ENCODE measurements at places on chromosomes 13 and 19.

GRCh38 chr19:12544401-12544876, 6.8 kb downstream of the ZNF564 start:
- no peak for DNase-seq

GRCh38 chr13:90427322-90428272, 919.9 kb upstream of the MIR17HG start:
- DNase-seq: no peak

- DNase-seq: no peak
These were observed 34.0 kb downstream of the DPF1 start for GRCh38 chr19:38190061-38190460.

DNA sequence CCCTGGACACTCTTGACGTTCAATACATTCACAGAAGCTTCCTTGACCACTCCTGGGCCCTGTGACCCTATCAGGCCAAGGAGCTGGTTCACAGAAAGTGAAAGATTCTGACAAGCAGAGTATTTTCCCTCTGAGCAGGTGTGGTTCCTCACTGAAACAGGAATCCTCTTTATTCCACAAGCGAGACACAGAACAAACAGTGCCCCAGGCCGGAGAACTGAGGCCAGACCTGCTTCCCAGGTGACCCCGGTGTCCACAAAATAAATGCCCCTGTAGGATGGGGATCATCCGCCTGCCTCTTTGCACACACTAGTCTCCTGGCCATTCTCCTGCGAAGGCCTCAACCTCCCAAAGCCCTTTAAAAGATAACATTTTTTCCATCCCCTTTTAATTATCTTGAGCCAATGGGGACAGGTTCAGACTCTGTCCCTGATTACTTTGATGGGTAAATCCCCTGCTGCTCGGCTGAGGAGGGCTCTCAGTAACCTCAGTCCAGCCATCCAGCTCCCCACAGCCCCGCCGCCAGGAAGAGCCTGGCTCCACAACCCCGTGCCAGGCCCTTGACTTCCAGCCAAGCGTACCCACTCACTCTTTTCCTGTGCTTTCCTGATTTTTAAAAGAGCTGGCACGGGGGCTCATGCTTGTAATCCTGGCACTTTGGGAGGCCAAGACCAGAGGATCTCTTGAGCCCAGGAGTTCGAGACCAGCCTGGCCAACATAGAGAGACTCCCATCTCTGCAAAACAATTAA, 129.1 kb downstream of the FOXO1 start:
- DNase-seq: no peak

DNA sequence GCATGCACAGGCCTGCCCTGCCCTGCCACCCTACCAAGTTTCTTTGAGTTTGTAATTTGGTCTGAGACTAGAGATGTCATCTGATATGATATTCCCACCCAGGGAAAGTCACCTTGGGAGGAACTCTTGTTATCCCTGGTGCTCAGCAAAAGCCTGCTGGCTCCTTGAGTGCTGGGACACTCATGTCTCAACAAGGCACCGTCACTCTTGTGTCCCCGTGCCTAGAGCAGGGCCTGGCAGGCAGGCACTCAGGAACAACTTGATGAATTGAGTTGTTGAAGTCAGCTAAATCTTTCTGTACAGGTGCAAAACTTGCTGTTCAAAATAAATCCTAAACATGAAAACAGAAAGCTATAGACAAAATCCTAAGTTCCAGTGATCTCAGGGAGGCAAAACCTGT, 345.4 kb downstream of the KCNRG start:
- DNase-seq: no peak

- DNase-seq: no peak
These were observed 115.8 kb downstream of the CCNA1 start for GRCh38 chr13:36548129-36548528.

DNA sequence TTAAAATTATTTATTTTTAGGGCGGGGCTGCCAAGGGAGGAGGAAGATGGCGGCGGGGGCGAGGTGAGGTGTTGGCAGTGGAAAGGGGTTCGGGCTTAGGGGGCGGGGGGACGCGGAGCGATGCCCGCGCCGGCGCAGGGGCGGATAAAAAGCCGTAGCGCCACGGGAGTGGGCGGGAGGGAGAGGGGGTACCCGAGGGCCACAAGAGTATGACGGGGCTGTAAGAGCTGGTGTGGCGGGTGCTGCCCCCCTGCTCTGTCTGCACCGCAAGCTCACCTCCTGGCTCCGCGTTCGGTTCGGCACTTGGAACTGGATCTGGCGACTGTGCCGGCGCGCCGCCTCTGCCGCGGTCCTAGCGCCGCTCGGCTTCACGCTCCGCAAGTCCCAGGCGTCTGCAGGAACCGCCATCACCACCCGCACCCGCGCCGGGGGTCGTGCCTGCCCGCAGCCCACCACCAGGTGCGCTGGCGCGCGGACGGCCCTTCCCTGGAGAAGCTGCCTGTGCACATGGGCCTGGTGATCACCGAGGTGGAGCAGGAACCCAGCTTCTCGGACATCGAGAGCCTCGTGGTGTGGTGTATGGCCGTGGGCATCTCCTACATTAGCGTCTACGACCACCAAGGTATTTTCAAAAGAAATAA, 265.2 kb upstream of the SGCG start:
- peak; percentile 3 for DNase-seq

DNA sequence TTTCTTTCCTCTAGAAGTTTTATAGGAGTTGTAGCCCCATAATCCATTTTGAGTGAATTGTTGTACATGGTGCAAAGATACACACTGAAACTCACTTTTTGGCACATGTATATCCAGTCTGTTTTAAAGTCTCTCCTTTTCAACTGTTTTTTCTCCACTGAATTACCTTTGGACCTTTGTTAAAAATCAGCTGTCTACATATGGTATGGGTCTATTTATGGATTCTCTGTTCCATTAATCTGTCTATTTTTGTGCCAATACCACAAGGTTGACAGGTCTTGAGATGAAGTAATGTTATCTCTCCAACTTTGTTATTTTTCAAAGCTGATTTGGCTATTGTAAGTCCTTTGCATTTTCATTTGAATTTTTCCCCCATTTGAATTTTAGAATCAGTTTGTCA, 4.7 kb downstream of the HNRNPA1L2 start:
- no peak for DNase-seq

GRCh38 chr13:113046883-113047244, 58.7 kb upstream of the F7 start:
- no peak for DNase-seq

GRCh38 chr19:32392901-32393300, 12.7 kb upstream of the DPY19L3 start:
- DNase-seq: no peak

- no peak for DNase-seq
These were observed 23.2 kb upstream of the CPAMD8 start for GRCh38 chr19:17049711-17050280.

GRCh38 chr19:14107581-14108461, 9.7 kb downstream of the PRKACA start:
- DNase-seq: no peak

DNA sequence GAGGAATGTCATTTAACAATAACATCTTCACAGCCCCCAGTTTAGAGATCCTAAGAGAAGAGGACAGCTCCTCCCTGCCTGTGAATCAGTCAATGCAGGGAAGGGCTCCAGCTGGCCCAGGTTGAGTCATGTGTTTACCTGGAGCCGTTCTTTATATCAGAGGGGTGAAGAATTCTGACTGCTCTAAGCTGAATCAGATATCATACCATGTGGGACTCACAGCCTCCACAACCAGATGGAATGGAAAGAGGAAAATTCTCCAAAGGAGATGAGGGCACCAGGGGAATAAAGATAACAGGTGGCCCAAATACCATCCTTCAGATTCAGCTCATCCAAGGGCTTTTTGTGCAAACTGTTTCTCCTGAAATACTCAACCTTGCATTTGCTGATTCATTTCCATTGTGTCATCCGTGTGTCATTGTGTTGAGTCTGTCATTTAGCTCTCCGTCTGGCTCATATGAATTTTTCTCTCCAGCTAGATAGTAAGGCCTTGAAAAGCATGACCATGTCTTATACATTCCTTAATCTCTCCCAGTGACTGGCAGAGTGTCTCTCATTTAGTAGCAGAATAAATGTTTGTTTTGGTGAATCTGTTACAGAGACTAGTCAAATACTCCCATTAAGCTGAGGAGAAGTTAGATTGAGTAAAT, 217.9 kb downstream of the RFC3 start:
- DNase-seq: no peak

DNA sequence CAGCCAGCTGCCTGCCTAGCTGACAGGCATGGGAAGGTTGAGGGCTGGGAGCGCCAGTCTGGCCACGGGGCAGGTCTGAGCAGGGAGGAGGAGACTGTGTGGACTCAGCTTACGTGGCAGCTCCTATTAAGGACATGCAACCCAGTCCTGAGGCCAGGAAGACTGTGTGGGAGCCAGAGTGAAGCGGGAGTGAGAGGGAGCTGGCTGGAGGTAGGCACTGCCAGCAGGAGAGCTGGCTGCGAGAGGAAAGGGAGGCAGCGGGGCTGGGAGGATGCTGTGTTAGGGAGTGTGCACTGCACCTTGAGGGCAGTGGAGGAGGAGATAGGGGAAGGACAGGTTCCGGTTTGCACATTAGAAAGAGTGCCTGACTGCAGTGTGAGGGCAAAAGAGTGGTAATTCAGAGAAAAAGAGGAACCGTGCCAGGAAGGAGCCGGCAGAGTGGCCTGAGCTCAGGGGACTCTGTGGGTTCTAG, 99.2 kb downstream of the SLC7A1 start:
- no peak for DNase-seq

- DNase-seq: no peak
These were observed 58.3 kb downstream of the RGCC start for GRCh38 chr13:41515491-41516139.

- no peak for DNase-seq
These were observed 42.0 kb downstream of the SPTBN4 start for GRCh38 chr19:40508739-40509260.

- DNase-seq: no peak
These were observed 45.9 kb upstream of the C19orf12 start for GRCh38 chr19:29760752-29761502.

- no peak for DNase-seq
These were observed 35.8 kb upstream of the XPO4 start for GRCh38 chr13:20938302-20938701.

DNA sequence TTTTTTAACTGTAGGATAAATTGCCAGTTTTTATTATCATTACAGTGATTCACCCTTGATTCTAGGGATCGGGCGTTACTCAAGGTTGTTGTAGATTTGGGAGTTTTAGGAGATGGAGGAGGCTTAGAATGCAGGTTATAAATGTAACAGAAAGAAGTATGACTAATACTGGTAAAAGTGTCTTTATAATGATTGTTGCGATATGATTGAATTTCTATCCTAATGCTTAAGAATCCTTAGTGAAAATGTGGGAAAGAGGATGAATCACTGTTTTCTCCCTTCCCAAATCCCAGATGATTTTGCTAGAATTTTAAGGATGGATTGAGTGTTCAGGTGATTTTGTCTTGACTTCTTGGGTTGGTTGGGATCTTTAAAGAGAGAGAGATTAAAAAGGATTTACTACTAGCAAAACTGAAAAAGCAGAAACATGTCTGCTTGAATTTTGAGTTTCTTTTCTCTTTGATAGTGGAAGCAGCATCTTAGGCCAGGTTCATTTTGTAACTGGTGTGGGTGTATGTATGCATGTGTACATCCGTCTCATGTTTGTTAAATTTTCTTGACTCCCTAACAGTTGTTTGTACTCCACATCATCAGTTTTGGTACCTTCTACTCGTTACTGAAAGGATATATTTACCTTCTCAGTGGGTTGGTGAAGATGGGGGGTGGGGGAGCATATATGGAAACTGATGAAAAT, 25.9 kb downstream of the ARHGAP35 start:
- no peak for DNase-seq

GRCh38 chr13:97810152-97810551, 143.3 kb upstream of the IPO5 start:
- DNase-seq: no peak

- peak; percentile 4 for DNase-seq
These were observed 7.5 kb downstream of the ZNF610 start for GRCh38 chr19:52343548-52343947.

DNA sequence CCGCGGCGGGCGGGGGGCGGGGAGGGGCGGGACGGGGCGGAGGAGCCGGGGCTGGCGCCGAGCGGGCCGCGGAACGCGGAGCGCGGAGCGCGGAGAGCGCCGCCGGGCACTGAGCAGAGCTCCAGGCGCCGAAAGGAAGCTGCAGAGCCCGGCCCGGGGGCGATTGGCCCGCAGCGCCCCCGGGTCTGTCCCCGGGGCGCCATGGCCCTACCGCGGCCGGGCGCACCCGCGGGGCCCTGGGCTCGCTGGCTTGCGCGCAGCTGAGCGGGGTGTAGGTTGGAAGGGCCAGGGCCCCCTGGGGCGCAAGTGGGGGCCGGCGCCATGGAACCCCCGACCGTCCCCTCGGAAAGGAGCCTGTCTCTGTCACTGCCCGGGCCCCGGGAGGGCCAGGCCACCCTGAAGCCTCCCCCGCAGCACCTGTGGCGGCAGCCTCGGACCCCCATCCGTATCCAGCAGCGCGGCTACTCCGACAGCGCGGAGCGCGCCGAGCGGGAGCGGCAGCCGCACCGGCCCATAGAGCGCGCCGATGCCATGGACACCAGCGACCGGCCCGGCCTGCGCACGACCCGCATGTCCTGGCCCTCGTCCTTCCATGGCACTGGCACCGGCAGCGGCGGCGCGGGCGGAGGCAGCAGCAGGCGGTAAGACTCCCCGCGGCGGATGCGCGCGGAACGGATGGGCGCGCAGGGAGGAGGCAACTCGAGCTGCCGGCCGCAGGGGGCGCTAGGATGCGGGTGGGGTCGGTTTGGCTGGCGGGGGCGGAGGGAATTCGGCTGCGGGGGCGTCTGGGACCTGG, at the start of gene PDE4A:
Gene PDE4A, plus strand, starts transcription at position 95 of the 796 bp plus-strand sequence. Its CDS starts 227 bp downstream, at position 322.
- no peak for DNase-seq
